ENCODE measurements at places on chromosomes 6 and 20. TPM values are rescaled to one million over a fixed set of nuclear protein-coding genes. Genes with fewer than 3 reads are reported as not detected.

HTR1E gene
- 8.7 TPM for total RNA-seq

KCNK15 gene
- not detected for total RNA-seq

ID4 gene
- 47.7 TPM for total RNA-seq

SOX4 gene
- total RNA-seq: 3.2 TPM

CCDC167 gene
- total RNA-seq: 16.8 TPM

Measured in dorsolateral prefrontal cortex (tissue), 122 donors.